Left forelimb (tissue), 1 donor: ENCODE measurements at places on chromosomes 12 and 14.

DNA sequence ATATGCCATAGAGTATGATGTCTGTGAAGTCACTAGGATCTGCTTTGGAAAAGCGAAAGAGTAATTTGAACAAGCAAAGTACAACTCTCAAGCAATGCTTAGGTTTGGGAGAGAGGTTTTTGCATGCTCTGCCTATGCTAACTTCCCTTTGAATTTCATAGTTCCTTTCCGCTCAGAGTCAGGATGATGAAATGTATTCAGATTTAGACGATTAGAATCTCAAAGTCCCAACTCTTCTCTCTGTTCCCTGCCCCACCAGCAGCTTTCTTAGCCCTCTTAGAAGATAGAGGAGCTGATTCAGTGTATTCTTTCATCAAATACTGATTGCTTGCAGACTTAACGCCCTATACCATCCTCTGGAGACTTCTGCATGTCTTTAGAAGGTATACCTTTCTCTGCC is 11.5 kb downstream of the RAB5B start:
- no peak for DNase-seq

GRCh38 chr12:64413884-64414283 is 9.7 kb downstream of the XPOT start:
- no peak for DNase-seq

DNA sequence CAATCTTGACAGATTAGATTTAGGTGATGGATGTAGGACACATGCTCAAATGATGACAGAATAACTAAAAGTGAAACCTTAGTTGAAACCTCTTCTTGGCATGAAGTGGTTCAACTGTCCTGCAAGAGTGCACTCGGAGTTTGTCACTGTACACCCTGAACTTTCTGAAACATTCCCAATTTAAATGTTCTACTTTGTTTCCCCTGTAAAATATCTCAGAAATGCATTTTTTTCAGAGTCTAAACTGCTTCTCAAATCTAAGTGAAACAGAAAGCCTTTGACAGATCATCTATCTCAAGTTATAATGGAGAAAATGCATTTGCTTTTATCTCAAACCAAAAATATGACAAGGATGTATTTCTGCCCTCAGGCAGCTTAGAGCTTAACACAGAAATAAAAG is 66.0 kb downstream of the BHLHE41 start:
- no peak for DNase-seq

- DNase-seq, result no peak
Measured at GRCh38 chr12:29088611-29089219, 60.4 kb upstream of the FAR2 start.

GRCh38 chr12:91357381-91357780 is 174.8 kb upstream of the DCN start:
- no peak for DNase-seq
